OCI-LY7 (cell line): ENCODE measurements at places on chromosomes 1 and 21. TPM values are rescaled to one million over a fixed set of nuclear protein-coding genes. Genes with fewer than 3 reads are reported as not detected.

DNA sequence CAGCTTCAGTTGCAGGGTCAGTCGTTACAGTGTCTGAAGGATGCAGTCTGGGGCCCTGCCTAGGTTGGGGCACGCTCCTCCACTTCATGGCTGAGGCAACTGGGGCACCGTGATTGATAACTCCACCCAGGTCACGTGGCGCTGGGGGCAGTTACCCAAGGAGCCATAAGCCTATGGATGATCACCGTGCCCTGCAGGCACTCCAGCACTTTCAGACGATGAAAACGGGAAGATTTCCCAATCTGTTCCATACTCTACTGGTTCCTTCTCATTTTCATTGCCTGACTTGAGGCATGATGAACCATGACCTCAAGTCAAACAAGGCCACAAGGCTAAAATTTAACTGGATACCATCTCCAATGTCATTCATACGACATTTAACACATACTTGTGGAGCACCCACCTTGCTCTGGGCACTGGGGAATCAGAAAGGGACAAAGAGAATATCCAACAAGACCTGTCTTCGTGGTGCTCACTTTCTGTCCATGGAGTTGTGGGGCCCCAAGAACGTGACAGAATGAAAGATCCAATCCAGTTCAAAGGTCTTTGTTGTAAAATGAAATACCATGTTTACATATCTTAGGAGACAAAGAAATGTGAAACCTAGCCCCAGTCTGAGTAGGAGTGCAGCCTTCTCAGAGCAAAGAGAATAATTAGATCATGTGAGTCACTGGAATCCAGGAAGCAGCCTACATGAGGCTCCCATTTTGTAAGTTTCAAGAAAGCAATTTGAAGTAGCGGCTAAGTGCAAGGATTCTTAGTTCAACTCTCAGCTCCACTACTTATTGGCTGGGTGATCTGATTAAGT lies 39.4 kb upstream of the SPOCD1 start:
- no peak for DNase-seq

DNA sequence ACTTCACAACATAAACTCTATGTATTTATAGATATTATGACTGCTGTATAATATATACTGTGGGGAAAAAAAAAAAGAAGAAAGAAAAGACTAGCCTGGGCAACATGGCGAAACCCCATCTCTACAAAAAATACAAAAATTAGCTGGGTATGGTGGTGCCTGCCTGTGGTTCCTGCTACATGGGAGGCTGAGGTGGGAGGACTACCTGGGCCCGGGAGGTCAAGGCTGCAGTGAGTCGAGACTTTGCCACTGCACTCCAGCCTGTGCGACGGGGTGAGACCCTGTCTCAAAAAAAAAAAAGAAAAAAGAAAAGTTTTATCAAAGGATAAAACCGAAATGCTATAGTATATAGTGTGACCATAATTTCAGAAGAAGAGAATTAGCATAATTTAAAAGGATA lies 2.7 kb downstream of the EXOC8 start:
- DNase-seq, result no peak

- DNase-seq, result no peak
Measured at GRCh38 chr1:24195874-24196273, 8.8 kb upstream of the IFNLR1 start.

DNA sequence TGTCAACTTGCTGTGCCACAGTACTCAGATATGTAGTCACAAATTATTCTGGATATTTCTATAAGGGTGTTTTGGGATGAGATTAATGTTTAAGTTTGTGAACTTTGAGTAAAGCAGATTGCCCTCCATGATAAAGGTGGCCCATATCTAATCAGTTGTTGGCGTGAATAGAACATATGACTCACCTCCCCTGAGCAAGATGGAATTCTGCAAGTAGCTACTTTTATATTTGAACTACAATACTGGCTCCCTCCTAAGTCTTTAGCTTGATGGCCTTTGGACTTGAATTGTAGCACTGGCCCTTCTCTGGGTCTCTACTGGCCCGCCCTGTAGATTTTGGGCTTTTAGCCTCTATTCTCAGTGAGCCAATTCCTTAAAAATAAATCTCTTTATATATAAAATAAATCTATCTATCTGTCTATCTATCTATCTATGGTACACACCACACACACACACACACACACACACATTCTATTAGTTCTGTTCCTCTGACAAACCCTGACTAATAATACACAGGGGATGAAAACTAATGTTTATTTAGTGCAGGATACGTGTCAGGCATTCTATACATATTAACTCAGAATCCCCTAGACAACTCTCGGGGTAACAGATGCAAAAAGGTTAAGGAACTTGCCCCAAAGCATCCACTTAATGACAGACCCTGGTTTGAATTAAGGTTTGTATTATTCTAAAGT lies 37.9 kb upstream of the PDC start:
- no peak for DNase-seq

GRCh38 chr21:37422382-37422781 lies 55.8 kb downstream of the DYRK1A start:
- DNase-seq, result no peak

DCAF6 gene
- total RNA-seq, result 30.6 and 31.9 TPM in 2 replicates

TAS1R1 gene
- total RNA-seq, result 0.11 TPM in 1 of 2 replicates, not detected in the other

DNA sequence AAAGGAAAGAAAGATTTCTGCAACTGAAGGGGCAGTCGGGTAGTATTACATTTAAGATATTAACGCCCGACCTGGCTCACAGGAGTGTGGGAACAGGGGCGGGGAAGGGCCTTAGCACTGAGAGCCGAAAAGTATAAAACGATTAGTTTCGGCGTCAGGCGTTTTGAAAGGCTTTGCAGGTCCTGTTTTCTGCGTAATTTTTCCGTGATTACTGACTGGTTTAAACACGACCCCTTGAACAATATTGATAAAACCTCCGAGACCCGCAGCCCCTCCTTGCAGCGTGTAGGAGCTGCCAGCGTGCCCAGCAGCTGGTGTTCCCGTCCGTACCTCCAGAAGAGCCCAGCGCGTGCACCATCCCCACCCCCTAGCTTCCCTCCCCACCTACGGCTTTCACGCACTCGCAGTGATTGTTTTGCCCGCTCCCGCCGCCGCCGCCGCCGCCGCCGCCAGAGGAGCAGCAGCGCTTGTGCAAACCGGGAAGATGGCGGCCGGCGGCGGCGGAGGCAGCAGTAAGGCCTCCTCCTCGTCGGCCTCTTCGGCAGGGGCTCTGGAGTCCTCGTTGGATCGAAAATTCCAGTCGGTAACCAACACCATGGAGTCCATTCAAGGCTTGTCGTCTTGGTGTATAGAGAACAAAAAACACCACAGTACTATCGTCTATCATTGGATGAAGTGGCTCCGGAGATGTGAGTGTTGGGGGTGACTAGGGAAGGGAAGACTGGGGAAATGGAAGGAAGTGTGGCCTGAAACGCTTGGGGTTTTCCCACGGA lies 470 bp downstream of the RPRD2 start:
- DNase-seq, result peak; percentile 79

ARPC5 gene
- 132 and 133 TPM in 2 replicates for total RNA-seq

- DNase-seq, result no peak
Measured at GRCh38 chr1:154006136-154006535, 15.6 kb downstream of the RPS27 start.

S100A8 gene
- total RNA-seq, result not detected in 2 replicates

DNA sequence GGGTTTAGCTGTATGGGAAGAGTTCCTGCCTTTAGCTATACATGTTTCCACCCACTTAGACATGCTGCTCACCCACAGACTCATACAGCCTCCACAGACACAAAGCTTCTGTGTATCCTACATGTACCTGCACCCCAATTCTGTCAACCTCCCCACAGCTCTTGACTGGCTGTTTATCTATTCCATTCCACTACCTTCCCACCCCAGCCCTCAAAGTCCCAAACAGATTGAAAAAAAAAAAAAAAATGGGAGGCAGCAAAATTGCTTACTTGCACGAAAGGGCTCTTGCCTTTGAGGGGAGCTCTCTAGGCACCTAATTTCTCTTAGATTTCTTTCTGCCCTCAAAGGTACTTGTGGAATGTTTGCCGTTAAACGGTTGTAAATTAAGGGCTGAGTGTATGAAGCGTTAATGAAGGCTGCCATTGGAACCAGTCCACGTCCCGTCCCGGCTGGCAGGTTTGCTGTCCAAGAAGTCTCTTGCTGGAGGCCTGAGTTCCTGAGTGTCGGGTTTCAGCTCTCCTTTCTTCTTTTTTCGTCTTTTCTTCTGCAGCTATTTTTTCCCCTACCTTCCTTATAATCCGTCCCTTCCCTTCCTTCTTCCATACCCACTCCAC lies 43.6 kb downstream of the PBX1 start:
- no peak for DNase-seq

- no peak for DNase-seq
Measured at GRCh38 chr1:174118751-174119150, 40.6 kb upstream of the RABGAP1L start.

- DNase-seq, result no peak
Measured at GRCh38 chr21:33811167-33812010, 104.2 kb downstream of the ATP5PO start.

TFF3 gene
- total RNA-seq, result not detected in 2 replicates

DNA sequence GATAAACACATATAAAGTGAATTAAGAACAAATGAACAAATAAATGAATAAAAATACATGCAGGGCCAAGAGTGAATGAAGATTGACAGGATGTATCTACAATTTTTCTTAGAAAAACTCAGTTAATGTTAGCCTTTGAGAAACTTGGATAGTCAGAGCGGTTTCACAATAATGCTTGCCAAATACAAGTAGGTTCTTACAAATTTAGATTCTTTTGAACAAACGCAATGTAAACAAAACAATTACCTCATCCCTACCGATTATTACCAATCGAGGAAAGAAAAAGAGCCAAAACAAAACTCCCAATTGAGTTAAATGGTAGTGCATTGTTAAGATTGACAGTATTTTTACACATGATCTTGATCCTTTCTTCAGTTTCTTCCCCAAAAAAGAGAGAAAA lies 176.9 kb upstream of the DEPDC1 start:
- DNase-seq, result no peak

DNA sequence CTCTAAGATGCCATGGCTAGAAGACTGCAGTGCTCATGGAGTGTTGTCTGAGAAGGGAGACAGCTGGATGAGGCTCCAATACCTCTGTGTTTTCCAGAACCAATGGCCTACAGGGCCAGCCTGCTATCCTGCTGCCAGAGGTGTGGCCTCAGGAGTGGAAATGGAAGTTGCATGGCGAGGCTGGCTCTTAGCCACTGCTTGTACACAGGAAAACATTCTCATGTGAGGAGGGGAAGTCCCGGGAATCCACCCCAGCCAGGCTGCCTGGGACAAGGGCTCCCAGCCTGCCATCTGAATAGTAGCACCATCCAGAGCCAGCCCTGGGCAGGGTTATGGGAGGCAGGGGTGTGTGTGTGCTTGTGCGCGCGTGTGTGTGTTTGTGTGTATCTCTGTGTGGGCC lies 56.5 kb downstream of the SDC3 start:
- DNase-seq, result no peak

OR10Z1 gene
- not detected in 2 replicates for total RNA-seq

PTBP2 gene
- 46.0 and 54.2 TPM in 2 replicates for total RNA-seq

KRTAP13-2 gene
- total RNA-seq, result not detected in 2 replicates

GRCh38 chr1:230348386-230349019 lies 77.6 kb downstream of the PGBD5 start:
- DNase-seq, result no peak

DNA sequence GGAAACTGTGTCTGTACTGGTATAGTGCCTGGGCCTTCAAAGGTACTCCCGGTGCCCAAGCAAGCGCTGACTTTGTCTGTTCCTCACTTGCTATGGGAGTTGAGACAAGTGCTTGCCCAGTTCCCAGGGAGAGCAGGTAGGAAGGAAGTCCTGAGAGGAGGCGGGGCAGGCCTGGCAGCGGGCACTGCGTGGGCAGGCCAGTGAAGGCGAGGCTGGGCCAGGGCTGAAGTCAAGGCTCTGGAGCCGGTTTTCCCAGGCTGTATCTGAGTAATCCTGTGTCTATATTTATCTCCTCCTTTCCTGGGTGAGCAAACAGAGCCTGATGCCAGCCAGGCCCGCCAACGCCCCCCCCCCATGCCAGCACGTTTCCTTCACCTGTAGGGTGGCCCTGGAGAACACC lies 15.9 kb upstream of the EDN2 start:
- no peak for DNase-seq

DNA sequence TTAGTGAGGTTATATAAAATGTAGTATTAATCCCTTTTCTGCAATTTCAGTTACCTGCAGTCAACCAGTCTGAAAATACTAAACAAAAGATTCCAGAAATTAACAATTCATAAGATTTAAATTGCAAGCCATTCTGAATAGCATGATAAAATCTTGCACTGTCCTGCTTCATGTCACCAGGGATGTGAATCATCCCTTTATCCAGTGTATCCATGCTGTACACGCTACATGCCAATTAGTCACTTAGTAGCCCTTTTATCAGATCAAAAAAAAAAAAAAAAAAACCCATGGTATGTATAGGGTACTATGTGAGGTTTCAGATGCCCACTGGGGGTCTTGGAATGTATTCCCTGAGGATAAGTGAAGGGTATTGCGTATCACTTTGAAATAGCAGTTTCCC lies 191.3 kb upstream of the HP1BP3 start:
- no peak for DNase-seq

DNA sequence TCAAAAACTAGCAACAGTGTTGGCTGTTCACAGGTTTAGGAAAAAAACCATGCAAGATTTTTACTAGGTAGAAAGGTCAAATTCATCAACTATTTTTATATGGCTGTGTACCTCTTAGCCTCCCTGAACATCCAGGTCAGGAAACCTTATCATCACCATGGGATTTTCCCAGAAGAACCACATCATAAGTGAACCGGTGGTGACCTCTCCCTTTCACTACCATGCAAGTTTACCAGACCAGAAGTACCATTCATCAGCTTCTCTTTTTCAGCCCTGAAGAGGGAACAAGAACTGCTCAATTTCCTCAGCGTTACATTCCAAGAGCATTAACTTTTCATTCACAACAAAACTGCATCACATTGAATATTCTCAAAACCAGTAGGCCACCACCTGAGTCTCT lies 5.9 kb downstream of the SSBP3 start:
- DNase-seq, result no peak

DNA sequence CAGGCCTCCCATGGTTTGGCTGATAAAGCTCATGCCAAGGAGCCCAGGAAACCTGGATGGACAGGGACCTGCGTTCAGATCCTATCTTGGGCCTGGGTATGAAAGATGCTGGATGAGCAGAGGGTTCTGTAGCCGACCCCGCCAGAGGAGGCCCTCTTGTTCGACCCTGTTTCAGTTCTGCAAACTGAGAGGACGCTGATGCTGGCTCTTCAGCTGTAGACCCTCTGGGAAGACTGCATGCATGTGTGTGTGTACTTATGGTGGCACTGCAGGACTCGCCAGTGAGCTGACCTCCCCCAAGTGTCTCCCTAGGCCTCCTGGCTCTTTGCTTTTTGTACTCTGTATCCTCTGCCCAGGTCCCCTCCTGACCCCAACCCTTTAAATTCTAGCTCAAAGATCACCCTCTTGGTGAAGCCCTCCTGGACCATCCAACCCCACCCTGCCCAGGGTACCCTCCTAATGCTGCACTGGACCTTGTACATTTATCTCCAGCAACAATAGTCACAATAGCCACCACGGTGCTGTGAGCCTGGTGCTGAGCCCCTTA lies 1.6 kb downstream of the EPS8L3 start:
- peak; percentile 7 for DNase-seq

GRCh38 chr1:36523230-36523495 lies 40.5 kb upstream of the CSF3R start:
- DNase-seq, result no peak
